ENCODE measurements at places on chromosomes 6 and 20. TPM values are rescaled to one million over a fixed set of nuclear protein-coding genes. Genes with fewer than 3 reads are reported as not detected.

CLDN20 gene
- total RNA-seq = not detected

DNA sequence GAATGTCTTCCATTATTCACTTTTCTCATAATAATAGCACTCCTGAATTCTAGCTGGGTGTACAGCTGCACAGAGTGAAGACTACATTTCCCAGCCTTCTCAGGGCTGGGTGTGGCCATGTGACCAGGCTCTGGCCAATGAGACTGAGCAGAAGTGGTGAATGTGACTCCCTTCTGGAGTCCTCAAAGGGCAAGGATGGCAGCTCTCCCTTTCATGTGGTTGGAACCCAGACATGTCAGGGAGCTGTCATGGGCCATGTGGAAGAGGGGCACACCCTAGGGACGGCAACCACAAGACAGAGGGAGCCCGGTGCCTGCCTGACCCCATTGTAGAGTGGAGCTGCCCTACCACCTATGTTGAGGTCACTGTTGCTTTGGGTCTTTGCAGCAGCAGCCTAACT lies 312.8 kb upstream of the SULF2 start:
- no peak for DNase-seq

SOBP gene
- total RNA-seq = 12.6 TPM

DNA sequence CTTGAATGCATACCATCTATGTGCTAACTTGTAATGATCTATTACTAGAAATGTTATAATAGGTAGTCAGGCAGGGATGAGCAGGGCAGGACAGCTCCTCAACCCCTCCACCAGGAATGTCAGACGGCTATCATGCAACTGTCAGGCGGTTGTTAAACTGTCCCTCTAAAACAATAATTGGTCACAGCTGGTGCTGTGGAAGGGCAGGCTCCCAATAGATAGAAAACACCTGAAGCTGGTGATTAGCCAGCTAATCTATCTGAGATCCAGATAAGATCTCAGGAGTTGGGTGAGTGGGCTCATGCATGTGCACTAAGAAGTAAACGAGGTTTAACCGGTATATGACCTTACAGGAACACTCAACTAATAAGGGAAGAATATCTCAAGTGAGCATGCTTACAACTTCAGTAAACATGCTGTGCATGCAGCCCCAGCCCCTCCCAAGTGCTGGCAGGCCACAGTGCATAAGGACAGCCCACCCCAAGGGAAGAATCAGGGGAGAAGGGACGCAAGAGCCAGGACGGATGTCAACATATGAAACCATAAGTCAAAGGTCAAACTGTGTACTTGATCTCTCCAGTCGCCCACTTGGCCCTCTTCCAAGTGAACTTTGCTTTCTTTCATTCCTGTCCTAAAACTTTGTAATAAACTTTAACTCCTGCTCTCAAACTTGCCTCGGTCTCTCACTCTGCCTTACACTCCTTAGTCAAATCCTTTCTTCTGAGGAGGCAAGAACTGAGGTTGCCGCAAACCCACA lies 566.2 kb upstream of the NRSN1 start:
- no peak for DNase-seq

TRIM40 gene
- total RNA-seq = not detected

DNA sequence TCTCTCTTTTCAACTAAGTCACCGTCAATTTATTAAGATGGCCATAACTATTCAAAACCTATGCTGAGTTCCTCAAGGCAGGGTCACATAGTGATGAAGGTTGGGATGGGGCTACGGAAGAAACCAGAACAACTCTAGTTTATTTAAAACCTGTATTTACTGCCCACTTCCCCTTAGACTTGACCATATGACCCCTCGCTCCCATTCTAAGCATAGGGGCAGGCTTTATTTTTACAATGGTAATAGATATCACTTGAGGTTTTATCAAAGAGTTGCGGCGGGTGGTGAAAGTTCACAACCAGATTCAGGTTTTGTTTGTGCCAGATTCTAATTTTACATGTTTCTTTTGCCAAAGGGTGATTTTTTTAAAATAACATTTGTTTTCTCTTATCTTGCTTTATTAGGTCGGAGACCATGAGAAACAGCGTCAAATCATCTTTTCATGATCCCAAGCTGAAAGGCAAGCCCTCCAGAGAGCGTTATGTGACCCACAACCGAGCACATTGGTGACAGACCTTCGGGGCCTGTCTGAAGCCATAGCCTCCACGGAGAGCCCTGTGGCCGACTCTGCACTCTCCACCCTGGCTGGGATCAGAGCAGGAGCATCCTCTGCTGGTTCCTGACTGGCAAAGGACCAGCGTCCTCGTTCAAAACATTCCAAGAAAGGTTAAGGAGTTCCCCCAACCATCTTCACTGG lies 5.5 kb downstream of the EDN1 start:
- no peak for DNase-seq

DNA sequence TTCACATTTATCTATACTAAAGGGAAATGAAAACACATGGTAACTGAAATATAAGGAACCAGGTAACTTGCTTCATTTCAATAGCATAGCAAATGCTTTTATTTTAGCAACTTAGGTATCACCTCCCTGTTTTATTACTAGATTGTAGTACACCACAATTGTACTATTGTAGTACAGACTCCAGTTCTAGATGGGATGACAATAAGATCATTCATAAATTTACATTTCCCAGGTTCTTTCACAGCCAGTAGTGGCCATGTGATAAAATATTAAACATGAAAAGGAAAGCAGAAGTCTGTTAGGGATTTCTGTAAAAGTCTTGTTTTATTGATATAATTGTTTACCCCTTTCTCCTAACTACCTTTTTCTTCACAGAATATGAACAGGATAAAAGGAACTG lies 97.2 kb downstream of the LMBRD1 start:
- DNase-seq = no peak

CST5 gene
- total RNA-seq = not detected

- no peak for DNase-seq
These were observed 16.6 kb downstream of the SMOC2 start for GRCh38 chr6:168457653-168457934.

DNA sequence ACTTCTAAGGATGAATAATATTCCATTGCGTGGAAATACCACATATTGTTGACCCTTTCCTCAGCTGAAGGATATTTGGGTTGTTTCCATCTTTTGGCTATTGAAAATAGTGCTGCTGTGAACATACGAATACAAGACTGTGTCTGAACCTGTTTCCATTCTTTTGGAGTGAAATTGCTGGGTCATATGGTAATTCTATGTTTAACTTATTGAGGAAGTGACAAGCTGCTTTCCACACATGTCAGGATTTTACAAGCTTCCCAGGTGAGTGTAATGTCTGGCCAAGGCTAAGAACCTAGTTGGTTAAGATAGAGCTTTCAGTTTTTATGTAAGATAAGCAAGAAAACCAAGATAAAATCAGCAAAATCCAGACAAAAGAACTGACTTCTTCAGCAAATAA lies 48.8 kb downstream of the PPP1R3G start:
- DNase-seq = no peak

CST4 gene
- not detected for total RNA-seq

- DNase-seq = no peak
These were observed 100.0 kb upstream of the NEDD9 start for GRCh38 chr6:11332463-11332862.

- no peak for DNase-seq
These were observed 20.8 kb downstream of the SYCP2 start for GRCh38 chr20:59912609-59913008.

PKIB gene
- 3.5 TPM for total RNA-seq

DNA sequence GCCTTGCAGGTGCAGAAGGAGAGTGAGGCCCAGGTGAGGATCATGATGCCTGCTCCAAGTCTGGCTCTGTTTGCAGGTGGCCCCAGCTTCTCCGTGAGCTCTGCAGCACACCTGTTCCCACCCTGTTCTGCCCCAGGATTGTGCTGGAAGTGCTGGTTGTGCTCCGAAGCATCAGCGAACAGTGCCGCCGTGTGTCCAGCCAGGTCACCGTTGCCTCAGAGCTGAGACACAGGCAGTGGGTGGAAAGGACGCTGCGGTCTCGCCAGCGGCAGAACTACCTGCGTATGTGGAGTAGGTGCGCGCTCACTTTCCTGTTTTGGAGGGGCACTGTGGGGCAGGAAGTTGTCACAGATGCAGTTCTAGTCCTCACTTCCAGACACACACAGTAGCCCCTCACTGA lies 25.0 kb downstream of the ERMARD start:
- peak; percentile 28 for DNase-seq

DNA sequence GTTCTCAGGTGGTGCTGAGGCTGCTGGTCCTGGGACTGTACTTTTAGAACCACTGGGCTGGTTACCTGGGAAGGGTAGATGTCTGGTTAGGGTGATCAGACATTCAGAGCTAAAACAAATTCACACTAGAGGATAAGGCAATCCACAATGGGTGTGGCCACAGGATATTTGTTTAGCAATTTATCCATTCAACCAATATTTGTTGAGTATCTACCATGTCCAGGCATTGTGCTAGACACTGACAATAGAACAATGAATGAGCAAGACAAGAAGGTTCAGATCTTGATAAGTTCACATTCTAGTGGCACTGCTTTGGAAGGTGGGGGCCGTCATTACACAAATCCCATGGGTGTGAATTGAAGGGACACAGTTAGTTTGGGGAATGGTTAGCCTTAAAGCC lies 131.7 kb downstream of the BCAS1 start:
- DNase-seq = peak; percentile 20

CDSN gene
- not detected for total RNA-seq

SCAND1 gene
- total RNA-seq = 48.4 TPM

BEND6 gene
- total RNA-seq = 4.1 TPM

PRR18 gene
- 0.23 TPM for total RNA-seq

- DNase-seq = no peak
These were observed 36.6 kb upstream of the FAM50B start for GRCh38 chr6:3812596-3812995.

TNFRSF6B gene
- total RNA-seq = 19.8 TPM

DNA sequence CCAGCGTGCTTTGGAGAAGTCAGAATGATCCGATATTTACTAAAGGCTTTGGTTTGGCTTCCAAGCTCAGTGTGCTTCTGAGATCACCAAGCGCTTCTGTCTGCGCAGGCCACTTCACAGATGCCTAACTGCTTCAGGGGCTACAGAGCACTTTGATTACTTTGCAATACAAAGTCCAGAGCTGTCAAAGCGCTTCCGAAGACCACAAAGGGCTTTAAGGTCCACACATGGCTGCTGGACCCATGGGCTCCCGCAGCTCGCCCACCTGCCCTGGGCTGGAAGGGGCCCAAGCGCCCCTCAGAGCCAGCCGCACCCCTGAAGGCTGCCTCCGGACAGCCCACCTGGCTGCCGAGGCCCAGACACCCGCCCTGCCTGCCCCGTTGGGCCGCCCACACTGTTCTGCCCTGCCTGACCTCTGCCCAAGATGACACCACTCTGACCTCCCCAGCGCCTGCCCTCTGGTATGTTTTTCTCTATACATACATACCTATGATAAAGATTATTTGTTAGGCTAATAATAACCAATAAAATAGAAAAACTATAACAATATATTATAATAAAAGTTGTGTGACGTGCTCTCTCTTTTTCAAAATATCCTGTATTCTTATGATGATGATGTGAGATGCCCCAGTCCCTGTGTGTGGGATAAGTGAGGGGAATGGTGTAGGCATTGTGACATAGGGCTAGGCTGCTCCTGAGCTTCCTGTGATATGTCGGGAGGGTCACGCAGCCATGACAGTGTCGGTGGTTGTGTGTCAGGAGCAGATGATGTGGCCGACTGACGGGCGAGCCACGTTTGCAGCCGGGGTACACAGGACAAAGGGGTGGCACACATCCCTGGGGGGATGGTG lies 22.6 kb downstream of the DYNLT1 start:
- no peak for DNase-seq

DNA sequence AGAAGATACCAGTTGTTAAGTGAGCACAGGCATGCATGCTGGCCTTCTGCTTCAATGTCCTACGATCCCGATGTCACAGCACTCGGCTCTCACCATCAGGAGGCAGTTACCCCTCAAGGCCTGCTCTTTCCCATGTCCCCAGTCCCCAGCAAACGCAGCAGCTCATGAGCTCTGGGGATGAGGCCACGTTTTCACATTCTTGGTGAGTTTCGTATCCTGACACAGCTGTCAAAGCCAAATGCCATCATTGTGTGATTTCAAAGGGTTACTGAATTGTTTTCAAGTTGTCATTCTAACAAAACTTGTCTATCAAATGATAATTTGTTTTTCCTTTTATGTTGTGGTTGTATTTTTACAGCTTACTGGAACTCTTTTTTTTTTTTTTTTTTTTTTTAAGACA lies 226.9 kb upstream of the KCNG1 start:
- no peak for DNase-seq

All from ureter (tissue), 1 donor.